ENCODE measurements at places on chromosomes 7 and 10.

- DNase-seq = no peak
These were observed 6.4 kb downstream of the USP54 start for GRCh38 chr10:73584737-73585136.

- DNase-seq = no peak
These were observed 30.0 kb downstream of the LAMB1 start for GRCh38 chr7:107972941-107973376.

DNA sequence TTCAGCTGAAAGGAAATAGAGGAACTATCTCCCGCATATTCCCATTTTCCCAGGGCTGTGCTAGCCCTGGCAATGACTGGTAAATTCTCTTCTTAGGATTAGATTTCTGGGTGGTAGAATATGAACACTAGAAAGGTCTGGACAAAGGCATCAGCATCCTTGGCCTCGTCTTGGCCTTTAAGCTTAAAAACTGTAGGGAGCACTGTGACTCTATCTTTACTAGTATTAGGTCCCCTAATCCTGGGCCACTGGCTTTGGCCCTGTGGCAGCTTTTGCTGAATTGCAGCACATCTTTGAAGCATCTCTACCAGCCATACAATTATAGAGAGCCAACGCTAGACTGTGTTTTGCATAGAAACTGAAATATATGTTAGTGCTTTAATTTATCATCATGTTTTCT, 41.5 kb upstream of the EBLN1 start:
- DNase-seq = no peak

DNA sequence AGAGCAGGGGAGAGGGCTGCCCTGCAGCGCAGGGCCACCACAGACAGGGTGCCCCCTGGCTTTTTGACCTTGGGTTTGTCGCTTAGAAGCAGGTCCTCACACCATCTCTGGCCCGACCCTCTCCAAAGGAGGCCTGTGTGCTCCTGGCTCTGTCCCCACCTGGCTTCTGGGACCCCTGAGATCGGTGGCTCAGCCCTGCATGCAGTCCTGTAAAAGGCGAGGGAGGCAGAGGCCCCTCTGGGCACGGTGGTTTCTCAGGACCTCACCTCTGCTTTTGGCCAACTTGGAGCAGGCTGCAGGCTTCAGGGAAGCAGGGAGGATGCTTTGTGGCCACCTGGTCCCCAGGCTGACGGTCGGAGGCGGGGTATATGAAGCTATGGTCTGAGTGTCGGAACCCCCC, 21.4 kb downstream of the WDR86 start:
- no peak for DNase-seq

GRCh38 chr10:102408728-102409603, 9.6 kb downstream of the PSD start:
- DNase-seq = peak; percentile 86

GRCh38 chr7:44960011-44960580, 18.7 kb downstream of the MYO1G start:
- DNase-seq = peak; percentile 14

DNA sequence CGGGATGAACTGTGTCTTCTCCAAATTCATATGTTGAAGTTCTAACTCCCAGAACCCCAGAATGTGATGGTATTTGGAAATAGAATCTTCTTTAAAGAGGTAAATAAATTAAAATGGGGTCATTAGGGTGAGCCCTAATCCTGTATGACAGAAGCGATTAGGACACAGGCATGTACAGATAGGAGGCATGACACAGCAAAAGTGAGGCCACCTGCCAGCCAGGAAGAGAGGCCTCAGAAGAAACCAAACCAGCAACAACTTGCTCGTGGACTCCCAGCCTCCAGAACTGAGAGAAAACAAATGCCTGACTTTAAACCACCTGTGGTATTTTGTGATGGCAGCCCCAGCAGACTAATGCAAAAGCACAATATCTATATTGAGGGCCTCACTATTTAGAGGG, 214.3 kb downstream of the NEBL start:
- DNase-seq = no peak

DNA sequence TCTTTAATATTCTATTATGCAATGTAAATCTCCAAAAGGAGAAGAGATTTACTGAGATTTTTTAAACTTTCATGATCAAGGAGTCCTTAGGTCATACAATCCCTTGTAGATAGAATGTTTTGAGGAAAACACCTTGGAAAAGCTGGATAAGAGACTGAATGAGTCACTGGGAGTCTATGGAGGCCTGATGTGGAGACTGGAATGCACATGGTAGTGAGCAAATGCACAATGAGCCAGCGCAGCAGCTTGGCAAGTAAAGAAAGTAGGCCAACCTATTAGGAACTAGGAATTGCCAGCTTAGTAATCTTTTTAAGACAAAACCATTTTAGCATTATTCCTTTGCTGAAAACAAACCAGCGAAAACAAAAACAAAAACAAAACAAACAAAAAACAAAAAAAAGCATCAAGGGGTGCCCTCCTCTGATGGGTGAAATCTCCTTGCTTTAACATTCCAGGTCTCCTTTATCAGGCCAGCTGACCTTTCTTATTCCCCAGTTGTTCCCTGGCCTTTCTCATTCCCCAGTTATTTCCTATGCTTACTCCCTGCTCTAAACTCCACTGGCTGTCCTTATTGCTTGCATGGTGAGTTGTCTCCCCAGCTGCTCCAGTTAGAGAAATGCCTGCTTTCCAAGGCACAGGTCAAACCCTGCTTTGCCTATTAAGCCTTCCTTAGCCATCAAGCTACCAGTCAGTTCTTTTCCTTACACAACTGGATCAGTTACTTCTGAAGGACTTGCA, 135.8 kb downstream of the PLCE1 start:
- no peak for DNase-seq

DNA sequence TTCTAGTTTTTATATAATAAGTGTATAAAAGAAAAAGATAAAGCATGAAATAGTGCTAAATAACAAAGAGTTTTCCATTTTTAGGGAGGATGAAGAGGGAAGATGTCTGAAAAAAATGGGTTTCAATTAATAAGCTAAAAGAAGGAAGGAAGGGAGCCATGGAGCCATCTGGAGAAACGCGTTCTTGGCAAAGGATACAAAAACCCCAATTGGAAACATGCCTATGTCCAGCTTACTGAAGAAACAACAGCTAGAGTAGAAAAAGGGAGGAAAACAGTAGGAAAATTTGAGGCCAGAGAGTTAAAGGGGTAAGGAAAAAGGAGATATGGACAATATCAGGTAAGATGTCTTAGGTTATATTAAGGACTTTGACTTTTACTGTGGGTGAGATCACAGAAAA, 416.2 kb upstream of the GHITM start:
- no peak for DNase-seq

DNA sequence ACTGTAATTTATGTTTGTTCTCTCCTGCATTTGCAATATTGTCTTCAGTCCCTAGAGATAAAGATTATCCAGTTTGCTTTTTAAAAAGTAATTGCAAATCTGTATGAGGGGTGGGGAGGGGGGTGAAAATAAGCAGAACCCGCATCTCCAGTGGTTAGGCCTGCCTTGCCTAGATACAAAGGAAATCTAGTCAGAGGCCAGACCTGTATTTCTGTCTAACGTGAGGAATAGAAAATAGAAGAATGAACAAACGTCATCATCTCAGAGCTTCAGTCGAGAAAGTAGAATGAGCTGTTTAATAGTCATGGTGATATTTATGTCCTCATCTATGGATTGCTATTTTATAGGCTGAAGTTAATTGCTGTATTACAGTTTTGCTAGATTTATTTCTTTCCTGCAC, 284.2 kb downstream of the BICC1 start:
- no peak for DNase-seq

GRCh38 chr10:18601321-18601720, 50.1 kb downstream of the NSUN6 start:
- DNase-seq = no peak

DNA sequence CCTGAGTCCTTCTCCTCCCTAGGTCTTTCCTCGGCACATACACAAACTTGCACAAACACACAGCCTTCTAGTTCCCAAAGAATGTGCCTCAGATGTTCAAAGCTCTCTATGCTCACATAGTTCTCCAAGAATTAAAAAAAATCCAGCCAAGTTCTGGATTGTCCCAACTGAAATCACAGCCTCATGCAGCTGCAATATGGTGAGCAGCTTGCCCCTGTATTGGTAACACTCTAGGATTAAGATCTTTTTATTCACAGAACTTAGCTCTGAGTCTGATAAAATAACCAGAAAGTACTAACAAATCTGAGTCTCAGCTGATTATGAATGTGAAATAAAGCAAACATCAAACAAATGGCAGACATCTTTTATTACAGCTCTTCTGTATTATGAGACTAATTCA, 604.8 kb upstream of the PFKP start:
- DNase-seq = no peak

DNA sequence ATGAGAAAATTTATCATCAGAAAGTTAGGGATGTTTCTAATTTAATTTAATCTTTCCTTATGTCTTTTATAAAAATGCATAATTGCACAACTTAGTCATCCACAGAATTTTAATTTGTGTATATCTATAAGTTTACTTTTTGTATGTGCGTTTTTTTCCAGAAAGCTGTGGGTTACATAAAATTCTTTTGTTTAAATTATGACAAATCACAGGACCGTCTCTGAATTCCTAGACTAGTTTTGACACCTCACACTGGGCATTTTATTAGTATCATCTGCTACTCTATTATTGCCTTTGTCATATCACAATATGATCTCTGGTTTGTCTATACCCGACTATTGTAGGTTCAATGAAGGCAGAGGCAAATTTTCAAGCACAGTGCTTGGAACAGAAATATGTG, 482.4 kb upstream of the SEMA3D start:
- no peak for DNase-seq

- DNase-seq = no peak
These were observed 71.0 kb downstream of the PAXIP1 start for GRCh38 chr7:154931906-154932305.

DNA sequence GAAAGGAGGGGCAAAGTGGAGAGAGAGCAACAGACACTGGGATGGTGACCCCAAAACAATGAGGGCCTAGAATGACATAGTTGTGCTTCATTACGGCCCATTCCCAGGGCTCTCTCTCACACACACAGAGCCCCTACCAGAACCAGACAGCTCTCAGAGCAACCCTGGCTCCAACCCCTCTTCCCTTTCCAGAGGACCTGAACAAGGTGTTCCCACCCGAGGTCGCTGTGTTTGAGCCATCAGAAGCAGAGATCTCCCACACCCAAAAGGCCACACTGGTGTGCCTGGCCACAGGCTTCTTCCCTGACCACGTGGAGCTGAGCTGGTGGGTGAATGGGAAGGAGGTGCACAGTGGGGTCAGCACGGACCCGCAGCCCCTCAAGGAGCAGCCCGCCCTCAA, 20.7 kb downstream of the PRSS2 start:
- no peak for DNase-seq

GRCh38 chr7:47893238-47893637, 55.0 kb downstream of the PKD1L1 start:
- DNase-seq = peak; percentile 9

DNA sequence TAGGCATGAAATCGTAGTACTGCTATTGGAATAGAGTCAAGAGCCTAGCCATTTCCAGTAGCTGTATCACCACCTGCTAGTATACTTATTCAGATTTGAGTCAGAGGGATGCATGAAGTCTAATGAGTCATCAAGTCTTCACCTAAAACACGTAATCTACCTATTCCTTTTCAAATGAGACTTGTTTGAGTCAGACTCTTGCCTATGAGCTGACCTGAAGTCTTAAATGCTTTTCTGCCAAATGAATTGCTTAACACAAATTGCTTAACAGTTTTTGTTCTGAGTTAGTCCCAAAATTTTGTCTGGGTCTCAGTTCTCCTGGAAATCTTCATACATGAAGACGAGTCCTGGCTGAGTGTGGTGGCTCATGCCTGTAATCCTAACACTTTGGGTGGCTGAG, 165.2 kb downstream of the GNAT3 start:
- no peak for DNase-seq

DNA sequence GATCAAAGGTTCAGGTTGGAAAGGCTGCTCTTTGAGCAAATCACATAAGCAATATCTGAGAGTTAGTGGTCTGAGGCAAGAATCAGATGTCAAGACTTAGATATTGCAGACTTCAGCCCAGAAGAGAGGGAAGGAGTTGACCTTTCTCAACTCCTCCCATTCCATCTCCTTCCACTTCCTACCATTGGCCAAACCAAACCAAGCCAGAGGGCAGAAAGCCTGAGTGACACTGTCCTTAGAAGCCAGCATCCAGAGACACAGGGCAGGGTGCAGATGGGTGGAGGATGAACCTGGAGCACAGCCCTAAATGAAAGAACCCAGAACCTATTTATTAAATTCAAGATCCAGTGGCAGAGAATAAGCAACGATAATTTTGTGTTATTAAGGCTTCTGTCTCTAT, 180.5 kb downstream of the HIBADH start:
- no peak for DNase-seq

GRCh38 chr7:156898938-156899337, 6.0 kb upstream of the LMBR1 start:
- no peak for DNase-seq

DNA sequence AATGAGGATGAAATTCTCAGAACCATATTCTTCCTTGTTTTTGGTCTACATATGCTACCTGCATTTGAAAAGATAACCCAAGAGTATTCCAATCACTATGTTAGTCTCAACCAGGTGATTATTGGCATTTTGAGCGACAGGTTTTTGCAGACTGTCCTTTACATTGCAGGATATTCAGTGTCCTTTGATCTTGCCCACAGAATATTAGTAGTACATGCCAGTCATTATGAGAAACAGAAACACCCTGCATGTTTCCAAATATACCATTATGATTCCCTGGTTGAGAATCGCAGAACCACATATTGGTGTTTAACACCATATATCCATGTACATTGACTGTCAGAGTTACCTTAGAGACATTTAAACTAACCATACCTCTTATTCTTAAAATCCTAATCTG, 30.6 kb downstream of the TMEM243 start:
- DNase-seq = no peak

GRCh38 chr10:25875556-25876165, 58.4 kb upstream of the MYO3A start:
- peak; percentile 78 for DNase-seq

GRCh38 chr7:4020086-4020485, 662.0 kb upstream of the FOXK1 start:
- DNase-seq = no peak

DNA sequence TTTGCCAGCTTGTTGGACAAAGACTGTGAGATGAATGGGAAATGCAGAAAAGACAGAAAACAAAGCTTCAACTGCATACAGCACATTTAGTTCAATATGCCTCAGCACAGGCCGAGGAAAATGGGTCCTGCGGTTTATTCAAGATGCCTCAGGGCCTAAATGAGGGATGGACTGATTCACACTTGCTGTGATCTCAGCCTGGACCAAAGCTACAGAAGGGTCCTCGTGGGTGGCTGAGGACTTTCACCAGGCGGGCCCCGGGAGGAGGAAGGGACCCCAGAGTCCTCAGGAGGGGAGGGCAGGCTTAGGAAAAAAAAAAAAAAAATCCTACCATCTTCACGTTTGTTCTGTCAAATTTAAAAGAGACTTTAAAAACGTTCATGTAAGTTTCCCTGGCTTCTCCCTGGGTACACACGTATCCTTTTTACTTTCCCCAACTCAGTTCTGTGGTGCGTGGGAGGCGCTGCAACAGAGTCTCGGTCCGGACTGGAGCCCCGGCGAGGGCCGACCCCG, 624 bp upstream of the ZNF783 start:
- DNase-seq = peak; percentile 33

All from stimulated activated CD4-positive, alpha-beta T cell treated with anti-CD3 and anti-CD28 coated beads, Interleukin-2, amount 100 ng/mL, for 24 hours (primary cell).